ENCODE measurements at places on chromosomes 5 and 9.

- DNase-seq: no peak
Measured at GRCh38 chr5:72618708-72619107, 111.5 kb upstream of the ZNF366 start.

GRCh38 chr5:96256795-96257470 is 176.1 kb downstream of the PCSK1 start:
- DNase-seq: no peak

- no peak for DNase-seq
Measured at GRCh38 chr9:129828051-129828450, 4.1 kb upstream of the TOR1A start.

DNA sequence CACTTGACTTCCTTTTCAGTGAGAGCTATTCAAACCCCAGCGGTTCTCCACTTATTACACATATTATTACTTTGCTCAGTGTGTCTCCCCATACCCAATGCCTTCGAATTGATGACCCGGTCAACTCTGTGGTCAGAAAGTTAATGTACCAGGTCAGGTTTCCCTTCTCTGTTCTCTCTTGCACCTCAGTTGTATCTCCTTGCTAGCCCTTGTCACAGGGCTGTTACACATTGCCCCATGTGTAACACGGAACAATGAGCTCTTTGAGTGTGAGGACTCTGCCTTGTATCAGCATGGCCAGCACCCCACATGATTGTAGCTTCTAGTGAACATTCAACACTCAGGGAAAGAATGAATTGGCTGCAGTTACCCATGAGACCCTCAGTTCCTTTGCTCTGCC is 73.6 kb downstream of the DOCK2 start:
- DNase-seq: no peak

DNA sequence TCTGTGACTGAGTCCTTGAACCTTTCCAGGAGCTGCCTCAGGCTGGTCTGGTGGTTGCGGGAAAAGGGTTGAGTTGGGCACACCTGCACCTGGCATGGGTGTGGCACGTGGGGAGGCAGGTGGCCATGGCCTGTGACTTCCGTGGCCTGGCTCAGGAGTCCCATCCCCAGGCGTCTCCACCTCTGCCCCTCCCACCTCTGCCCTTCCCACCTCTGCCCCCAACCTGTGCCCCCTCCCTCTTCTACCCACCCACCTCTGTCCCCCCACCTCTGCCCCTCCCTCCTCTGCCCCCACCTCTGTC is 1.9 kb upstream of the QRFP start:
- no peak for DNase-seq

DNA sequence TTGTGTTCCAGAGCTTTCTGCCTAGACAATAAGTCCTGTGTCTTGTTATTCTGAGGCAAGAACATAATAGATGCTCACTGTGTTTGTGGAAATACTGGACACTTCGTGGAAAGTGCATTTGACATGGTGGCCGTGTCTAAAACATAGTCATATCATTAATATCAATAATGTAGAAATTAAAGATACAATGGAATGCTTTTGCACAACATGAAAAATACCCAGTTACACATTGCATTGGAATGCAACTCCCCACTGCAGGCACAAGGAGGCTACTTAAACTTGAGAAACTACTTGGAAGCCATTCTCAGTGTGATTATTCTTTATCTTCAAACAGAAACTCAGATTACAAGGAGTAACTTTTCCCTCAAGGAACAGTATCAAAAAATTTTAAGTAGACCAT is 145.3 kb upstream of the ZNF462 start:
- DNase-seq: no peak

GRCh38 chr9:2691626-2692025 is 25.7 kb upstream of the KCNV2 start:
- no peak for DNase-seq

- DNase-seq: no peak
Measured at GRCh38 chr5:27124590-27124989, 86.2 kb upstream of the CDH9 start.

- no peak for DNase-seq
Measured at GRCh38 chr5:39024884-39025283, 49.3 kb downstream of the RICTOR start.

GRCh38 chr5:14326035-14326903 is 183.1 kb downstream of the TRIO start:
- DNase-seq: no peak

GRCh38 chr9:107650321-107650720 is 160.8 kb upstream of the KLF4 start:
- no peak for DNase-seq

DNA sequence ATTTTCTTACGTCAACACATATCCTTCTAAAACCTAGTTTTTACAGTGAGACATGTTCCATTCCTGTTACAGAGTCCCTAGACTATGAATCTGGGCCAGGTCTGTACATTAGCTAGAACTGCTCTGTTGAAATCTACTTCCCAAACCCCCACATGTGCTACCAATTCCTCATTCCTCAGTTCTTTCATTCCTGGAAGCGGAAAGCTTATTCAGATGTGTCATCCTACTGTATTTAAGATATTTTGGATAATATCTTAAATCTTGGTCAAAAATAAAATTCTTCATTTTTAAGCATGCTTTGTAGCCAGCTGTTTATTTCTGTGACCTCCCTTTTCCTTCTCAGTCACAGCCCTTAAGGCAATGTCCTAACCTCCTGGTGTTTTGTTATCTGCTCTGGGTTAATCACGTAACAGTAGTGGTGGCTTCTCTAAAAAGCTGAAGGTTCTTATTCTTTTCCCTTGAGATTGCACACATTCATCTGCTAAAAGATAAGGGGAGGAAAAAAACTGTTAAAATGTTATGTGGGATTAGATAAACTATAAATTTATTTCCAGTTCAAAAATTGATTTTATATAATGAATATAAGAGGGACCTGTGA is 35.6 kb downstream of the GLRX start:
- no peak for DNase-seq

GRCh38 chr9:121082075-121082474 is 7.3 kb downstream of the CNTRL start:
- DNase-seq: no peak

DNA sequence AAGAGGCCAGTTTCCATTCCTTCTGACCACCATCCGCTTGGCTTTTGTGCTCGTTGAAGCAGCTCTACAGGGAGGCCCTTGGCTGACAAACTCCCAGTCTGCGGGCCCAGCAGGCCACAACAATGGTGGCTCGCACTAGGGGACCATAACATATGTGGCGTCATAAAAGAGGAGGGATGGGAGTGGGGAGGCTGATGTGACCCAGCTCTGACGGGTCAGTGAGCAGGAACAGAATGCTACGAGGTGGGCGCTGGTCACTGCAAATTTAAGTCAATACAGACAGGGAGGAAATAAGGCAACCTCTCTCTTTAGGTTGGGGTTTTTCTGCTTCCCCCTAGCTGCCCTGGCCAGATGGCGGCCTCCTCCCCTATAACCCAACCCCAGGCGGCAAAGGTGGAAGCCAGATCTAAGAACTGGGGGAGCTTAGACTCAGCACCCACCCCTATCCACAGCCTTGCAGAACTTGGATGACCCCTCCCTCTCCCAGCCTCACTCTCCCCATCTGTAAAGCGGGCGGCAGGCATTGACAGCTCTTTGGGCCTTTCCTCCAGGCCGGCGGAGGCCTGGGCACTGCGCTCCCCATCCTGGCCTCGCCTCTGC is 778 bp downstream of the FRRS1L start:
- no peak for DNase-seq

- no peak for DNase-seq
Measured at GRCh38 chr9:6147846-6148245, 67.8 kb upstream of the IL33 start.

- no peak for DNase-seq
Measured at GRCh38 chr5:86756839-86757238, 139.1 kb downstream of the COX7C start.

- DNase-seq: no peak
Measured at GRCh38 chr5:126383246-126383645, 40.0 kb upstream of the GRAMD2B start.

GRCh38 chr9:121313458-121314152 is 45.6 kb downstream of the GSN start:
- DNase-seq: no peak

DNA sequence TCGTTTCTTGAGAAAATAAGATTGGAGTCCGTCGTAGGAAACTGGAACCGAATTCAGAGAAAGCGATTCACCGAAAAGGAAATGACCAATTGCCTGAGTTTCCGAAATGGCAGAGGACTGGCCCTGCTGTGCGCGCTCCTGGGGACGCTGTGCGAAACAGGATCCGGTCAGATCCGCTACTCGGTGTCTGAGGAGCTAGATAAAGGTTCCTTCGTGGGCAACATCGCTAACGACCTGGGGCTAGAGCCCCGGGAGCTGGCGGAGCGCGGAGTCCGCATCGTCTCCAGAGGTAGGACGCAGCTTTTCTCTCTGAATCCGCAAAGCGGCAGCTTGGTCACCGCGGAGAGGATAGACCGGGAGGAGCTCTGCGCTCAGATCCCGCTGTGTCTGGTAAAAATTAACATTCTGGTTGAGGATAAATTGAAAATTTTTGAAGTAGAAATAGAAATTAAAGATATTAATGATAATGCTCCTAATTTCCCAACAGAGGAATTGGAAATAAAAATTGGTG is 379 bp downstream of the PCDHGA3 start:
- no peak for DNase-seq

- no peak for DNase-seq
Measured at GRCh38 chr9:2599896-2600295, 21.7 kb upstream of the VLDLR start.

DNA sequence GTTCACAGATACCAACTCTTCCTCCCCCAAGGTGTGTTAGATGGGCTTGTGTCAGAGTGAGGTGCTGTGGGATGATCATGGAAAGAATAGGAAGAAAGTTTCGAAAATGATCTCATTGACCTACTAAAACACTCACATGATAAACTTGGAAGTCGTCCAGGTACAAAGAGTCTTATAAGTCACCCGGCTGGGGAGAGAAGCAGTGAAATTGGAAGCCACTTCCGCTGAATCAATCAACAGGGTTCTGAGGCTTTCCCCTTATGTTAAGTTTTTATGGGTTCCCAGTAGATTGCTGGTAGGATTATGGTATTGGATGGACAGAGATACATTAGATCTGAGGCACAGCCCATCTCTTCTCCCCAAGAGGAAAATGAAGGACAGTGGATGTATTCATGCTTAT is 218.8 kb upstream of the MSX2 start:
- DNase-seq: no peak
